ENCODE measurements at places on chromosomes 2 and 18. TPM values are rescaled to one million over a fixed set of nuclear protein-coding genes. Genes with fewer than 3 reads are reported as not detected.
A peak's percentile ranks its signal among the peaks of the same experiment; 100 is the strongest.

DNA sequence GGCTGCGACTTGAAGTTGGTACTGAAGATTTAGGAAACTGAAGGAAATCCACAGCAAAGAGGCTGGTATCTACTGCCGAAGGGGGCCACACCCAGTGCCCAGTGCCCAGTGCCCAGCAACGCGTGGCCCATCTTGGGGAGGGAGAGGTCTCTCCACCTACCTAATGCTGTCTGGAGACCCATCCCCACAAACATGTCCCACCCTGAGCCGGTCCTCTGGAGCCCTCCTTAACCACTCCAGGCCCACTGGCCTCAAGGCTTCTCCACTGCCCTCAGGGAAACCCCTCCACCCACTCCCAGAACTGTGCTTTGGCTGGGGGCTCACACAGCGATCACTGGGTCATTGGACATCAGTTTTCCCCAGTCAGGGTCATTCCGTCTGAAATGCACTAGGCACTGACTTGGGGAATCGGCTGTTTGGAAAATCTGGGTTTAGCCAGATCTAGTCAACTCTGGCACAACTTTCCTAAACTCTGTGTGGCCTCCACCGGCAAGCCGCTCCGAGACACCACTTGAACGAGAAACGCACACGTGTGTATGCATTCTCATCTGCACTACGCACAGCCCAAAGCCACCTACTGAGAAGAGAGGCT is 20.1 kb downstream of the GPR55 start:
- DNase-seq = no peak

EGR4 gene
- not detected for total RNA-seq

- DNase-seq = peak; percentile 45
Measured at GRCh38 chr2:10817413-10817812, 4.8 kb upstream of the PDIA6 start.

TMEM178A gene
- not detected for total RNA-seq

GRCh38 chr2:233764761-233765160 is 4.7 kb downstream of the UGT1A1 start:
- DNase-seq = peak; percentile 25

GRCh38 chr2:218558986-218559385 is 9.2 kb downstream of the USP37 start:
- DNase-seq = no peak

C2orf78 gene
- not detected for total RNA-seq

DNA sequence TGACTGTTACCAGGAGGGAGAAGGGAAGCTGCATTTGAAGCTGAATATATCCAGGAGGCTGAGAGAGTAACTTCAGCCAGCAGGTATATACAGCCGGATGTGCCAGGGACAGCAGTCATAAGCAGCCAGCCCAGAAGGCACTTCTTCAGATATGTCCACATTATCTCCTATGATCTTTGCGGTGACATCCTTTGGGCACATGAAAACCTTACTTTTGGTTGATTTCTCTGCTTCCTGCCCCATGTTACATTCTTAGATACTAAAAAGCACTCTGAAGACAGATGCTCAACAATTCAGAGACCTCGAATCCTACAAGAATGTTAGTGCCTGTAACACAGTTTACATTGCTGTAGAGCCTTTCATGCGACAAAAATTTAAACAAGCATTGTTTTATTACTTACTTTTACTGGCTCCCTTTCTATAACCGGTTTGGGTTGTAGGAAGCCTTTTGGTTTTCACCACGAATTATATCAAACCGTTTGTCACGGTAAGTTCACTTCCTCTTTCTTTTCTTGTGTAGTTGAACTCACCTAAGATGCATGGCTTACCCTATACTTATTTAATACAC is 50.3 kb upstream of the TLK1 start:
- DNase-seq = no peak

STK16 gene
- 14.4 TPM for total RNA-seq

GRCh38 chr18:78980279-78980771 is 707 bp downstream of the SALL3 start:
- DNase-seq = no peak

CD207 gene
- not detected for total RNA-seq

UPP2 gene
- not detected for total RNA-seq

RPS27A gene
- 2,210 TPM for total RNA-seq

DNA sequence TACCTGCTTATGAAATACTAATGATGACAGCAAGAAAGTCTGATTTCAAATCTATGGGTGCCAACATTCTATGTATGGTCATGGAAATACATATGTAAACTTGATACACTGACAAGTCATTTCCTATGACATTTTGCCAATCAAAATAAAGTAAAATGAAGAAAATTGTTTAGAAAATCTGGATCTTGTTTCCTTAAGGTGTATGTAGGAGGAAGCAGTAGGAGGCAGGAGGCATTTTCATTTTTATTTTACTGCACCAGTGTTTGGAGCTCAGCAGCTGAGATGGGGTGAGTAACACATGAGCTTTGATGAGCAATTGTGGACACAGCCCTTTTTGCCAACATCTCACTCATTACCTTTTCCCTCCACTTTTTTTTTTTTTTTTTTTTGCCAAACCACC is 167.0 kb downstream of the AFF3 start:
- DNase-seq = peak; percentile 76

DNA sequence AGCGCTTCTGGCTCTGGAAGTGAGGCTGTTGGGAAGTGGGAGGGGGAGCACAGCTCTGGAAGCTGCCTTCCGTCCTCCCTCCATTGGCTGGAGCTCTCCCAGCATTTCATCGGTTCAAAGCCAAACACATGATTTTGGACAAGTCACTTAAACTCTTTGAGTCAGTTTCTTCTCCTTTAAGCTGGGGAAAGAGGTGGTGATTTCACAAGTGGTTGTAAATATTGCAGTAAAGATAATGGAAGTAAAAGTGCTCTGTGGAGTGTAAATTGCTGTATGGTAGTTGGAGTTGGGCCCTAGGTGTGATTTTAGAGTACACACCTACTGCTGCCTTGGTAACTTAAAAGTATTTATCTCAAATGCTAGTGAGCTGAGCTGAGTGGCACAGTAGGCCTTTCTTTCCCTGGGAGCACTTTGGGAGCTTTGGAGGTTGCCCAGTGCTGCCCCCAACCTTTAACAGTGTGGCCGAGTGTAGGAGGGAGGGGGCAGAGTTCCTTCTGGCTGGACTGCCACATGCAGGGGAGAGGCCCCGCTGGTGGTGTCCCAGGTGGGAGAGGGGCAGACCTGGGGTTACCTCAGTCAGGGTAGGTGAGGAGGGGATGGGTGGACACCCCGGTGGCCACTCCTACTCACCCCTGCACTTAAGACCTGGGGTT is 54.7 kb downstream of the ASAP2 start:
- no peak for DNase-seq

- DNase-seq = no peak
Measured at GRCh38 chr2:105256431-105257047, 15.0 kb downstream of the GPR45 start.

DNA sequence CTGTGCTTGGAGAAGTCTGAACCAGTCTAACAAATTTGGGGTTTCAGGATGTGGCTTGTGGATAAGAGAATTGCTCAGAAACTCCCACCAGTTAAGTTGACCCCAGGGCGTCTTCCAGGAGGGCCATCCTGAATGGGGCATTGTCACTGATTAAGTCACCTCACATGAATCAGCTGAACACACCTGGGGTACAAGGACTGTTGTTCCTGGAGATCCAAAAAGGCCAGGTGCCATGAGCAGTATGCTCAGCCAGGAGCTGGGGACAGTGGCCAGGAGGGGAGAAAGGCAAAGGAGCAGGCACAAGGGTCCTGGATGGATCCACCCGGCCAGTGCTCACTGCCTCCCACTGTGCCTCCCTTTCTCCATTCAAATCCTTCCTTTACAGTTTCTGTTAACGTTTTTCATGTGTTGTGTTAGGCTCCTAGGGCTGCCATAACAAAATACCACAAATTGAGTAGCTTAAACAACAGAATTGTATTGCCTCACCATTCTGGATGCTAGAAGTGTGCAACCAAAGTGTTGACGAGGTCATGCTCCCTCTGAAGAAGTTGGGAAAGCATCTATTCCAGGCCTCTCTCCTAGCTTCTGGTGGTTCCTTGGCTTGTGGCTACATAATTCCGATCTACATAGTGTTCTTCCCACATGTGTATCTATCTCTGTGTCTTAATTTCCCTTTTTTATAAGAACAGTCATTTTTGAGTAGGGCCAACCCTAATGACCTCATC is 33.4 kb downstream of the TRABD2A start:
- no peak for DNase-seq

DNA sequence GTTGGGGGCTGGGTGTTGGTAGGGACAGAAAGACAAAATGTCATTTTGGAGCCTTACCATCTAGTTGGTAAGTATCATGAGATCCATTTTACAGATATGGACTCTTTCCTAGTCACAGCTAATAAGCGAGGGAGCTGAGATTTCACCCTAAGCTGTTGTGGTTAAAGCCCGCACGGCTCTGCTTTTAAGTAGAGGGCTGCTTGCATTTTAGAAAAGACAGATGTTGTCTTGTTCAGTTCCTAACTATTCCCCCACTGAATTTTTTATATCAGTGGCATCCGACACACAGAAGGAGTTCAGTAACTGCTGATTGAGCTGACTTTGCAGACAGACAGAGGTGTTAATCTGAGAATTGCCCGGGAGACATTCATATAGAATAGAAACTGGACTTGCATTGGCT is 3.7 kb downstream of the QPCT start:
- DNase-seq = no peak

DNA sequence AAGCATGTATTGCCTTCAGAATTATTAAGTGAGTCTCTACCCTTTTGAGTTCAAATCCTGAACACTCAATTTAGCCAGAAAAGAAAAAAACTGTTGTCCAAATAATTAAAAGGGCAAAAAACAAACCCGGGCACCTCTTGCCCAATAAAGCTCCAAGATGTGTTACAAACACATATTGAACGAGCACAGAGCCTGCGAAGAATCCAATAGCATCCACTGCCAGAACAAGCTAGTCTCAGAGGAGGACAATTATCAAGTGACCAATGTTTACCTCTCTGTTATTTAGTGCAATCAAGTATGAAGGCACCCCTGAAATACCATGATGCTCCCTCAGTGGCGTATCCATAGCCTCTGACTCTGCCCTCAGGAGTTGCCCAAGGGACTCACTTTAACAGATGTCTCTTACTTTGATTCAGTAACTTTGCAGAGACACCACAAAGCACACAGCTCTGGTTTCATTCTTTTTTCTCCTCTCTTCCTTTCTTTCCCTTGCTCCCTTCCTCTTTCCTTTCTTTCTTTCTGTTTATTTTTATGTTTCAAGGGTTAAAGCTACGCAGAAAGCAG is 93.5 kb upstream of the SPATS2L start:
- no peak for DNase-seq

GRCh38 chr2:54570925-54571694 is 115.0 kb downstream of the SPTBN1 start:
- DNase-seq = peak; percentile 90

DNA sequence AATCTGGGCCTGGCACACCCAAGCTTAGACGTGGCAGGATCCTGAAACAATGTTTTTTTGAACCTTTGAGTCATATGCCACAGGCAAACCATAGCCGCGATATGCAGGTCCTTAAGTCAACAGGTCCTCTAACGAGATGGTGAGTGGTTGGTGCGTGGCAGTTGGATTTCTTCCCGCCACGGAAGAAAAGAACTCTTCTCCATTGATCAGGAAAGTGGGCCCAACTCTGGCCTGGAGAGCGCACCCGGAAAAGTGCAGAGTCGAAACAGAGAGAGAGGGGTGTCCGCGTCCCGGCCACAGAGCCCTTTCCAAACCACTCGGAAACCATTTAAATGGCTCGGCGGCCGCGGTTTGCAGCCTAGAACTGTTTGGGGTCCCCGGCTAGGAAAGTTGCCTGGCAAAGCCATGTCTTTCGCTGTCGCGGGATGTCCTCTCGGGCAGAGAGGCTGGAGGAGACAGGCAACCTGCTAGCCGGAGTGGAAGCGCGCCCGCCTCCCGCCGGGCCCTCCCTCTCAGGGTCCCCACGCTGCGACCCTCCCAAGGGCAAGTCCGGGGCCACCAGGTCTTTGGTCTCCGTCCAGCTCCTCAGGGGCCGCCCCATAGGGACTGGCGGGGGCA is 777 bp downstream of the GALNT3 start:
- DNase-seq = peak; percentile 40
